ENCODE measurements at places on chromosomes 1 and 21. TPM values are rescaled to one million over a fixed set of nuclear protein-coding genes. Genes with fewer than 3 reads are reported as not detected.

Gene OR2G6
- not detected for total RNA-seq

Gene BOLA1
- 16.7 TPM for total RNA-seq

DNA sequence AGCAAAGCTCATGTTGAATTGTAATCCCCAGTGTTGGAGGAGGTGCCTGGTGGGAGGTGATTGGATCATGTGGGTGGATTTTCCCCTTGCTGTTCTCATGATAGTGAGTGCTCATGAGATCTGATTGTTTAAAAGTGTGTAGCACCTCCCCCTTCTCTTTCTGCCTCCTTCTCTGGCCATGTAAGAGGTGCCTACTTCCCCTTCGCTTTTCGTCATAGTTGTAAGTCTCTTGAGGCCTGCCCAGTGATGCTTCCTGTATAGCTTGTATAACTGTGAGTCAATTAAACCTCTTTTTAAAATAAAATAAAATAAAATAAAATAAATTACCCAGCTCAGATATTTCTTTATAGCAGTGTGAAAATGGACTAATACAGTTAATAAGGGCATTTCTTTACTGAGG is 1025.7 kb downstream of the PLA2G4A start:
- DNase-seq: no peak

DNA sequence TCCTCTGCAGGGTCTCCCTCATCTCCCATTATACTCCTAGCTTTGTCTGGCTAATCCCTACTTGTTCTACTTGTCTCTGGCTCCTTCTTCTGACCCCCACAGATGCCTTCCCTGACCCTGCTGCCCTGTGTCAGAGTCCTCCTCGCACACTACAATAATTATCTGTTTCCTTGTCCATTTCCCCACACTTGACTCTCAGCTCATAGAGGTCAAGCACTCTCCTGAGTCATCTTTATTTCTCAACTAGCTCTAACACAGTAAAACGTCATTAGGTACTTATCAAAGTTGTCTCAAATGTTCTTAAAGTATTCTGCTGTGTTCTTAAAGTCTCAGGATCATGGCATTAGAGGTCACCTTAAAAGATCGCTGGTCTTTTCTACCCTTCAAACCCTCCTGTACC is 47.1 kb downstream of the C8A start:
- no peak for DNase-seq

DNA sequence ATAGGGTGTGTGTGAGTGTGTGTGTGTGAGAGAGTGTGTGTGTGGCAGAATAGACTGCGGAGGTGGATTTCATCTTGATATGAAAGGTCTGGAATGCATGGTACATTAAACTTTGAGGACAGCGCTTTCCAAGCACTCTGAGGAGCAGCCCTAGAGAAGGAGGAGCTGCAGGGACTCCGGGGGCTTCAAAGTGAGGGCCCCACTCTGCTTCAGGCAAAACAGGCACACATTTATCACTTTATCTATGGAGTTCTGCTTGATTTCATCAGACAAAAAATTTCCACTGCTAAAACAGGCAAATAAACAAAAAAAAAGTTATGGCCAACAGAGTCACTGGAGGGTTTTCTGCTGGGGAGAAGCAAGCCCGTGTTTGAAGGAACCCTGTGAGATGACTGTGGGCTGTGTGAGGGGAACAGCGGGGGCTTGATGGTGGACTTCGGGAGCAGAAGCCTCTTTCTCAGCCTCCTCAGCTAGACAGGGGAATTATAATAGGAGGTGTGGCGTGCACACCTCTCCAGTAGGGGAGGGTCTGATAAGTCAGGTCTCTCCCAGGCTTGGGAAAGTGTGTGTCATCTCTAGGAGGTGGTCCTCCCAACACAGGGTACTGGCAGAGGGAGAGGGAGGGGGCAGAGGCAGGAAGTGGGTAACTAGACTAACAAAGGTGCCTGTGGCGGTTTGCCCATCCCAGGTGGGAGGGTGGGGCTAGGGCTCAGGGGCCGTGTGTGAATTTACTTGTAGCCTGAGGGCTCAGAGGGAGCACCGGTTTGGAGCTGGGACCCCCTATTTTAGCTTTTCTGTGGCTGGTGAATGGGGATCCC is 18.3 kb upstream of the HDAC1 start:
- no peak for DNase-seq

DNA sequence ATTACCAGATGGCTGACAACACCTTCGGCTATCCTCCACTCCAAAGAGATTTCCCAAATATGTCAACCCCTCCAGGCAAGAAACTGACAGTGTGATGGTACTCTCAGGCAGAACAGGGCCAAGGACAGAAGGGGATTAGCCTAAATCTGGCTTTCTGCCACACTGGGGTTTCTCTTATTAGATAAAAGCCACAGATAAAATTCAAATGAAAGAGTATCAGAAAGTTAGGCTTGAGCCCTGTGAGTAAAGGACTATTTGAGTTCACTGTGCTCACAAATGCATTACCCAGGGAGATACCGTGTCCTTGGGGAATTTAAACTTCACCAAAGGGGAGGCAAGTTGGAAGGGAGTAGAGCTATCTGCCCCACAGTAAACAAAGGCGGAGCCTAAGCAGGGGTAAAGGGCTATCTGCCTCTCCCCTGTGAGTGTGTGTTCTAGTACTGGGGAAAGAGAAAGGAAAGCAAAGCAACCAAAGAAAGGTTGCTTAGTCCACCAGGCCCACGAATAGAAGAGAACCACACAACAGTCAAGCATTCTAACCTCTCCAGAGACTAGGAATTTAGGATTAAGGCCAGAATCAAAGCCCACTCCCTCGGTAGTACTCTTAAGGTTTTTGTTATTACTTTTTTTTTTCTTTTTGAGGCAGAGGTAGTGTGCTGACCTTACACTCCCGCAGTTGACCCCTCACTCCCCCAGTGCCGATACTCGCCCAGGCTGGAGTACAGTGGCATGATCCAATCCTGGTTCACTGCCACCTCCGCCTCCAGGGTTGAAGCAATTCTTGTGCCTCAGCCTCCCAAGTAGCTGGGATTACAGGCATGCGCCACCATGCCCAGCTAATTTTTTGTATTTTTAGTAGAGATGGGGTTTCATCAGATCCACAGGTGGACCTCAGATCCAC is 12.7 kb downstream of the TPM3 start:
- DNase-seq: no peak

Gene CRYBG2
- total RNA-seq: not detected

Gene PODN
- 19.4 TPM for total RNA-seq

DNA sequence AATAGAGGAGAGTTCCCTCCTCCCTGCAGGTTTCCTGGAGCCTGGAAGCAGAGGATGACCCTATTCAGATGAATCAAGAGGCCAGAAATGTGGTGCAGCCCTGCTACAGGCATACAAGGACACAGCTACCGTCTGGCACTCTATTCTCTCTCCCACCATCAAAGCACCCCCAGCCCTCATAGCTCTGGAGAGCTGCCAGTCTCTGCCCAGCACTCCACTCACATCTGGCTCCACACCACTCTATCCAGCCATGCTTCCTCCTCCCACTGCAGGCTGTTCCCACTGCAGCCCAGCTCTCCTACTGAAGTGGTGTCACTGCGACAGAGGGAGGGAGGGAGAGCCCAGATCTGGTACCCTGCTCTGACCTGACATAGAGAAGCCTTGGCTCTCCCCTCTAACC is 18.4 kb downstream of the SYT2 start:
- no peak for DNase-seq

Gene CENPF
- total RNA-seq: 0.47 TPM

GRCh38 chr1:243258731-243259130 is 2.9 kb downstream of the SDCCAG8 start:
- DNase-seq: no peak

DNA sequence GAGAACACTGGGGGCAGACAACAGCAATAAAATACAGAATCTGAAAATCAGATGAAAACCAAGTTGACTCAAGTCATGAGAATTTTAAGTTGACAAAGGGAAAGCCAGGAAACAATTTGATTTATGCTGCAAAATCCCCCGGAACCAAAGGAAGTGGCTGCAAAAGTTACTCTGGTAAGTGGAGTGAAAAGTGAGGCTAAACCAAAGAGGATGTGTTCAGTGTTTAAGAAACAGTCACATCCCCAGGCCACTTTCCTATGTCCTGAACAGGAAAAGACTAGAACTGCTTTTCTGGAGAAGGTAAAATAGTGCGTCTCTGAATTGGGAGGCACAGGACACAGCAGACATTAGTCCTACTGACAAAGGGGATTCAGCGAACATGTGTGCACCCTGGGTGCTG is 5.9 kb downstream of the TARBP1 start:
- DNase-seq: no peak

Gene EFNA3
- 1.1 TPM for total RNA-seq

Gene CFAP45
- total RNA-seq: 1.7 TPM

GRCh38 chr1:2609319-2610035 is 22.9 kb downstream of the PRXL2B start:
- DNase-seq: peak; percentile 29

GRCh38 chr1:62325681-62326080 is 6.4 kb upstream of the KANK4 start:
- DNase-seq: no peak

Gene TTC39A
- 18.0 TPM for total RNA-seq

Gene SPRR1B
- not detected for total RNA-seq

- DNase-seq: no peak
These were observed 9.6 kb downstream of the SMAP2 start for GRCh38 chr1:40383095-40383487.

DNA sequence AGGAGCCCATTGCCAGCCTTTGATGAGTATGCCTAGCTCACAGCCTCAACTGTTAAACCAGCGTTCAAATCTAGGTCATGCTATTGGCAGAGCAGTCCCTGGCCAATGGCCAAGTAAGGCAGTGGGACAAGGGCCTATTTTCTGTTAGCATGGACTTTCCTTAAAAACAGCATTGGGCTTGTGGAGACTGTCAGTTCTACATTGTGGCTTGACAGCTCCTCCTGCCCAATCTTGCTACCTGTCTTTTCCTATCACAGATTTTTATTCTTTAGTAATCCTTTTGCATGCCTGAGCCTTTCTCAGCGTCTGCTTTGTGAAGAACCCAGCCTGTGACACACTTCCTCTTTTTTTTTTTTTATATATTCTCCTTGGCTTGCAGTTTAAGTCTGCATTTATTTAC is 56.4 kb downstream of the DIP2A start:
- peak; percentile 77 for DNase-seq

Gene HAO2
- total RNA-seq: not detected

DNA sequence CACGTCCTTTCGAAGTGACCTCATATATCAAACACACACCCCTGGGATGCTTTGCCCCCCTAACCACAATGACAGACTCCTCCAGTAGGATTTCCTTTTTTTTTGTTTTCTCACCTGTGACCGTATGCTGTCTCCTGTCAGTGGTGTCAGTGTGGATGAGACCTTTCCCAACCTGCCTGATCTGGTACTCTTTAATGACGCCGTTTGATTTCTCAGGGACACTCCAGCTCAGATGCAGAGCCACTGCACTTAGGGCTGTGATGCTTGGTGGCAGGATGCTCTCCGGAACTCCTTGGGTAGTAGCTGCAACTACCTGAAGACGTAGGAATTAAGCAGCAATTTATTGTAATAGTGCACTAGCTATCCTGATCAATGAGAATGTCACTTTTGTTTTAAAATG is 212.6 kb downstream of the KCTD3 start:
- no peak for DNase-seq

DNA sequence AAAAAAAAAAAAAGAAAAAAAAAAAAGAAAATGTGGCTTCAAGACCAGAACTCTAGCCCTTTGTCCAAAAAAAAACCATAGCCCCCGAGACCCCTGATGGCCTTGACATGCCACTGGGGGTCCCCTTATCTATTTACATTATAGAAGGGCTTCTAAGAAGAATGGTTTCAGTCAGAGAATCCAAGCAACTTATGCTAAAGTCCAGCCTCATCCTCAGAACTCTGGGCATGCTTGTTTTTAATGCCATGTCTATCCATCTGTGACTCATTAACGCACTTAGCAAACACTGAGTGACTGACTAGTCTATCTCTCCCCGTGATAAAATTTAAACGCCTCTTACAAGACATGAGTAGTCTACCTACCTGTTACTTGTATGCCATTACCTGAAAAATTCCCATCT is 29.3 kb downstream of the ERG start:
- DNase-seq: no peak

DNA sequence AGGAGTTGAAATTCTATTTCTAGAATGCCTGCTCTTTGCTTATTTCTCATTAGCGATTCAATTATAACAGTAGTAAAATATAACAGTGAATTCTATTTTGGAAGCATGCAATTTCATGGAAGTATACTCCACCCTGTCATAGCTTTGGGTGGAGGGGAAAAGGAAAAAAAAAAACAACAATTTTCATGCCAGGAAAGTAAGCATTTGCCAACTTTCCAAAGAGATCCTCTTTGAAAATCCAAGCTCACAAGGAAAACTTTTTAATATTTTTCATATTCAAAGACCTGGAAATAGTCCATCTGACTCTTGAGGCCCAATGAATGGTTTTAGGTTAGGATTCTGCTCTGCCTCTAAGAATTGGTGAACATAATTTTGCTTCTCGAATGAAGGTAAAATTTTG is 134.5 kb downstream of the PTPN14 start:
- no peak for DNase-seq

Gene S100A3
- 0.79 TPM for total RNA-seq

GRCh38 chr21:26883768-26884167 is 38.6 kb upstream of the ADAMTS1 start:
- DNase-seq: no peak

Gene SLAMF1
- 0.15 TPM for total RNA-seq

Gene NGF
- 3.2 TPM for total RNA-seq

Gene FAM72C
- not detected for total RNA-seq

- peak; percentile 50 for DNase-seq
These were observed 8.6 kb upstream of the RERE start for GRCh38 chr1:8825985-8826481.

GRCh38 chr1:218775501-218776021 is 398.1 kb upstream of the LYPLAL1 start:
- no peak for DNase-seq

DNA sequence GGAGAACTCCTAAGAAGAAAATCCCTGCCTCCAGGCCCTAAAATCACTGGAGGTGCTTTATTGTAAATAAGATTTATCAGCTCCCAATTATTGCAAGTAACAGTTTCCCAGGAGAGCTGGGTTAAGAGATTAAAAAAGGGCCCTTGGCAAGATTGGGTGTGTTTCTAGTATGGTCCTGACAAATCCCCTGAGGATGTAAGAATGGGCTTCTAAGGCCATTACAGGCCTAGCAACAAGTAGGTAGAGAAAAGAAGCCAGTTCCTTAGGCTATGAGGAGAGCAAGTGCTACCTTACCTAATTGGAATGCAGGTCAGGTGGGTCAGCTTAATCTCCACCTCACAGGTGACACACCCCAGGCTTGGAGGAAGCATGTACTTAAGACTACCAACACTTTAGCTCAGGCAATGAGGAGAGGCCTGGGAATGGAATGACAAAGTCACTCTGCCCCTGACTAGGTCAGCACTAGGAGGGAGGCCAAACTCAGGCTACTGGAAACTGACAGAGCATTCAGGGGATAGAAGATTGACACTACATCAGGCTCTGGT is 6.8 kb upstream of the OTUD7B start:
- no peak for DNase-seq

Gene B3GALT5
- total RNA-seq: 0.10 TPM
